ENCODE measurements at places on chromosomes 1 and 21. TPM values are rescaled to one million over a fixed set of nuclear protein-coding genes. Genes with fewer than 3 reads are reported as not detected.

The KRTAP11-1 gene
- not detected for total RNA-seq

GRCh38 chr1:59971464-59971911 is 44.9 kb upstream of the CYP2J2 start:
- H3K27me3 ChIP-seq, result no peaks in the 10 kb centered on the region
- DNase-seq, result peak; percentile 24
- H3K36me3 ChIP-seq, result no peaks in the 10 kb centered on the region
- no peaks in the 10 kb centered on the region for H3K4me1 ChIP-seq
- no peak overlapping the region for H3K27ac ChIP-seq
- H3K4me3 ChIP-seq, result no peak overlapping the region

DNA sequence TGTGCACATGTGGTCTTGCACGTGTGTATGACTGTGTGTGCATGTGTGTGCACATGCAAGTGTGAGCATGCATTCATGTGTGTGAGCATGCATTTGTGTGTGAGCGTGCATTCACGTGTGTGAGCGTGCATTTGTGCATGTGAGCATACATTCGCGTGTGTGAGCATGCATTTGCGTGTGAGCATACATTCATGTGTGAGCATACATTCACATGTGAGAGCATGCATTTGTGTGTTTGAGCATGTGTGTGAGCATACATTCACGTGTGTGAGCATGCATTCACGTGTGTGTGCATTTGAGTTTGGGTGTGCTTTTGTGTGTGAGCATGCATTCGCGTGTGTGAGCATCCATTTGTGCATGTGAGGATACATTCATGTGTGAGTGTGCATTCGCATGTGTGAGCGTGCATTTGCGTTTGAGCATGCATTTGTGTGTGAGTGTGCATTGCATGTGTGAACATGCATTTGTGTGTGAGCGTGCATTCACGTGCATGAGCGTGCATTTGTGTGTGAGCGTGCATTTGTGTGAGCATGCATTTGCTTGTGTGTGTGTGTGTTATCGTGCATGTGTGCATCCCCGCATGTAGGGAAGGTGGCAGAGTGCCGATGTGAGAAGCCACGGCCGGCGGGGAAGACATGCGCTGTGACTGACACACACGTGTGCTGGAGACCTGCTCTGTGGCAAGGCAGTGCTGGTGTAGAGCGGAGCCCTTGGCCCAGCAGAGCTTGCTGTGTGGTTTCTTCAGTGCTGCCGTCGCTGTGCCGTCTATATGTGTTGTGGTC is 18.2 kb downstream of the ITGB2 start:
- H3K27me3 ChIP-seq, result no peaks in the 10 kb centered on the region
- H3K4me1 ChIP-seq, result peaks cover 4% of the 10 kb centered on the region
- no peak for DNase-seq
- H3K27ac ChIP-seq, result no peak overlapping the region

DNA sequence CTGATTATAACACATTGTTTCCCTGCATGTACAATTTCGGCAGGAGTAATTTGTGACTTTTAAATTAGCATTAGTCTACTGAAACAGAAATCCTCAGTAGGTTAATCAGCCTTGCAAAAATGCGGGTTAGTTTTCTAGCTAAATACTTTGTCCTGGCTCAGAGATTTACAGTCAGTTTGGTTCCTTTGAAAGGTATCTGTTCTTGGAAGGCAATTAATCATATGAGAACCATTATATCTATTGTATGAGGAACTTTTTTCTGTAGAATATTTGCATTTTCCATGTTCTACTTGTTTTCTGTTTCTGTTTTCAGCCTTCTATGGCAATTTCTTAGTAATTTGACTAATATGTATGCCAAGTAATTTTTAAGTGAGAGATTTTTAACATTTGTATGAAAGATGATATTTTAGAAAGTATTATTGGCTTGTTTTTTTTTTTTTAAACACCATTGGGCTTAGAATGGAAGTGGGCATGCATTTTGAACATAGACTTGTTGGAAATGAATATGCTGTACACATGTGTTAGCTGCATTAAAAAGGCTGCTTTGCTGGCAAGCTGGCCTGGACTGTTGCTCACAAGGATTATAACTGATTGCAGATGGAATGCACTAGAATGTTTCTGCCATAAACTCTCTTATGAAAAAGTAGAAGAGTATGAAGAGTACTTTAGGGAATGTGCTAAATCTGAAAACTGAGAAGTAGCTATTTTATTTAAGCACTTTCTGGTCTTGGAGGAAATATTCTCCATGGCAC is 26.2 kb downstream of the KIF1B start:
- no peaks in the 10 kb centered on the region for H3K36me3 ChIP-seq
- H3K27ac ChIP-seq, result no peak overlapping the region
- DNase-seq, result no peak
- no peaks in the 10 kb centered on the region for H3K4me1 ChIP-seq

The RGS8 gene
- not detected for total RNA-seq

The PKN2 gene
- 201 TPM for total RNA-seq

The APOBEC4 gene
- not detected for total RNA-seq

GRCh38 chr1:91557039-91557690 is 56.5 kb downstream of the CDC7 start:
- no peaks in the 10 kb centered on the region for H3K4me1 ChIP-seq
- H3K27ac ChIP-seq, result no peak overlapping the region
- no peak overlapping the region for H3K4me3 ChIP-seq
- DNase-seq, result no peak
- no peaks in the 10 kb centered on the region for H3K36me3 ChIP-seq

DNA sequence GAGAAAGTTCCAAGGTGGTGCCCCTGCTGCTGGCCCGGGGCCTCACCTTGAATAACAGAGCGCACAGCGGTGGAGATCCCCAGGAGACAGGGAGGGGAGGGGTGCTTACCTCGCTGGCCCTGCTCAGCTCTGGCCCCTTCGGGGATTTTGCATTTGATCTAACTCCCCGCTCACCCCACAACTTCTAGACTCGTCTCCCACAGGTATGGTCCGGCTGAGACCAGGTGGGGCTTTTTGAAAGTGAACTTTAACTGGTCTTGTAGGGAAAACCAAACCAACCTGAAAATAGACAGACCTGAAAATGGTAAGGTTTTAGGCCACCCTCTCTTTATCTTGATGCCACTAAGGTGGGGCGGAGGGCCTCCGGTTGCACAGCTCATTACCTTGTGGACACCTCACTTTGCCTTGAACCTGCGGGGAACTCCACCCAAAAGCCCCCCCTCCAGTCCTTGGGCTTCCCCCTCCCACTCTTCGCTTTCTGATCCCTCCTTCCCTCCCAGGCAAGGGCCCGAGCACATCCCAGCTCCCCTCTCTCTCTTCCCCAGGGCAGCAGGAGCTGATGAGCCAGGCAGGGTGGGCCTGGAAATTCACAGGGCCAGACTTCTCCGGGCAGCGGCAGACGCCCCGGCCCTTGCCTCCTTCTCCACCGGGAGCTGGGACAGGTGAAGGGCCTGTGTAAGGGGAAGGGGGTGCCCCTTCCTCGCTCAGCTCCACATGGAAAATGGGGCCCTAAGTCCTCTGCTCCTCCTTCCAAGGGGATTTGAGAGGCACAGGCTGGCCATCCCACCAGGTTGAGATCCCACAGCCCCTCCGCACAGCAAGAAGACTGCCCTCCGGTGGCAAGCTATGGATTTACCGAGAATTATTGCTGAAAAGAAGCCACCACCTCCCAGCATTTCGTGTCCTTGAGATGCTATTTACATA is 16.1 kb downstream of the TNFRSF8 start:
- H3K4me1 ChIP-seq, result no peaks in the 10 kb centered on the region
- H3K27me3 ChIP-seq, result no peaks in the 10 kb centered on the region
- no peak overlapping the region for H3K27ac ChIP-seq
- H3K36me3 ChIP-seq, result no peaks in the 10 kb centered on the region
- no peak overlapping the region for H3K4me3 ChIP-seq

Data from Peyer's patch (tissue), 4 donors.